Kidney (tissue), 22 donors: ENCODE measurements at places on chromosomes 12 and 14. TPM values are rescaled to one million over a fixed set of nuclear protein-coding genes. Genes with fewer than 3 reads are reported as not detected.

Gene SDR9C7
- total RNA-seq: not detected

Gene DEGS2
- 28.7 TPM for total RNA-seq

- DNase-seq: no peak
These were observed 190.4 kb downstream of the PPM1H start for GRCh38 chr12:62744551-62744950.

Gene BRMS1L
- 7.3 TPM for total RNA-seq
